ENCODE measurements at places on chromosomes 6 and 20. TPM values are rescaled to one million over a fixed set of nuclear protein-coding genes. Genes with fewer than 3 reads are reported as not detected.

CNBD2 gene
- total RNA-seq, result 6.7 TPM

IRF4 gene
- 0.26 TPM for total RNA-seq

AVP gene
- total RNA-seq, result not detected

LGSN gene
- 2.4 TPM for total RNA-seq

SEMG1 gene
- total RNA-seq, result not detected

PDYN gene
- total RNA-seq, result not detected

SLC52A3 gene
- total RNA-seq, result 0.38 TPM

STMND1 gene
- not detected for total RNA-seq

C6orf141 gene
- total RNA-seq, result 8.7 TPM

SYCP2 gene
- total RNA-seq, result 0.60 TPM

ZNF512B gene
- total RNA-seq, result 13.7 TPM

ZSCAN31 gene
- total RNA-seq, result 2.2 TPM

MCCD1 gene
- total RNA-seq, result not detected

MTFR2 gene
- total RNA-seq, result 12.0 TPM

PDE10A gene
- total RNA-seq, result 22.6 TPM

ESF1 gene
- total RNA-seq, result 19.6 TPM

CCDC170 gene
- total RNA-seq, result 0.06 TPM

FNDC11 gene
- 0.21 TPM for total RNA-seq

CNKSR3 gene
- 10.4 TPM for total RNA-seq

DNAJC5 gene
- 28.7 TPM for total RNA-seq

GJA1 gene
- 62.2 TPM for total RNA-seq

FNDC1 gene
- 0.09 TPM for total RNA-seq

FOXQ1 gene
- total RNA-seq, result 5.3 TPM

LBP gene
- total RNA-seq, result 1.4 TPM

ARMC12 gene
- 0.55 TPM for total RNA-seq

THBS2 gene
- 0.05 TPM for total RNA-seq

EDN3 gene
- total RNA-seq, result 2.9 TPM

DLK2 gene
- 9.0 TPM for total RNA-seq

RHAG gene
- not detected for total RNA-seq

Measured in A549 treated with AZD2906 at 1 μM for 4 hours (cell line).